ENCODE measurements at places on chromosomes 12 and 14.

- DNase-seq: no peak
Observed at GRCh38 chr12:66036317-66036716, 94.2 kb downstream of the LLPH start.

DNA sequence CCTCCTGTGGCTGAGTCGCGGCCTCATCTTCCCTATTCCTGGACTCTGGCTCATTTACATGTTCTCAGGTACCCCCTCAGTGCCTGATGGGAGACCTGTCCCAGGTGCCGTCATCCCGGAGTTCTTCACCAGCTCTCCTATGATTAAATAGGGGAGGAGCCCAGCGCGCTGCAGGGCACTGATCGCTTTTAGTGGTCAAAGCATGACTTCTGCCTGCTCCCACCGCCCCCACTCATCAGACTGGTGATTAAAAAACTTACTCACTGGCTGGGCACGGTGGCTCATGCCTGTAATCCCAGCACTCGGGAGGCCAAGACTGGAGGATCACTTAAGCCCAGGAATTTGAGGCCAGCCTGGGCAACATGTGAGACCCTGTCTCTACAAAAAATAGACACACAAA is 85.9 kb downstream of the FOXN4 start:
- DNase-seq: no peak

- no peak for DNase-seq
Observed at GRCh38 chr14:78310272-78310671, 140.1 kb downstream of the NRXN3 start.

DNA sequence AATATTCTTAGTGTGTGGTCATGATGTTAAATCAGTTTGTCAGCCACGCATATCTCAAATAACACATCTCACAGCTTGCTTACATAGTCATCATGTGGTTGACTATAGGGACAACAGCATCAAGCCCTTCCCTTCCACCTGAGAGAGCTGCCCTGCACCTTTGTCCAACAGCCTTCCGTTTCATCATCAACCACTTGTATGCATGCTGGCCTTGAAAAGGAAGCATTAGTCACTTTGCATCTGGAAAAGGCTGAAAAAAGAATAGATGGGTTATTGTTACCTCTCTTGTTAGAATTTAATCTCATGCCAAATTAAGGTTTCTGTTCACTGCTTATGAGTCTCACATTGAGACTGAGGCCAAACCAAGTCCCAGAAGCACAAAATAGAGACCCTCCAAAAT is 1586.5 kb upstream of the SEL1L start:
- DNase-seq: no peak

- no peak for DNase-seq
Observed at GRCh38 chr12:91921555-91921954, 224.1 kb downstream of the BTG1 start.

Measured in activated T-helper 1 cell treated with anti-CD3 and anti-CD28 coated beads, Interleukin-2, amount 50 U/mL, for 16 hours (primary cell).